Tibial nerve (tissue), 4 donors: ENCODE measurements at places on chromosomes 11 and 22.

GRCh38 chr22:21632931-21633330, 371 bp downstream of the CCDC116 start:
- no peak for DNase-seq

GRCh38 chr11:117815262-117815803, 9.2 kb downstream of the FXYD2 start:
- DNase-seq, result no peak

GRCh38 chr22:45830531-45831245, 146.3 kb downstream of the WNT7B start:
- DNase-seq, result no peak

DNA sequence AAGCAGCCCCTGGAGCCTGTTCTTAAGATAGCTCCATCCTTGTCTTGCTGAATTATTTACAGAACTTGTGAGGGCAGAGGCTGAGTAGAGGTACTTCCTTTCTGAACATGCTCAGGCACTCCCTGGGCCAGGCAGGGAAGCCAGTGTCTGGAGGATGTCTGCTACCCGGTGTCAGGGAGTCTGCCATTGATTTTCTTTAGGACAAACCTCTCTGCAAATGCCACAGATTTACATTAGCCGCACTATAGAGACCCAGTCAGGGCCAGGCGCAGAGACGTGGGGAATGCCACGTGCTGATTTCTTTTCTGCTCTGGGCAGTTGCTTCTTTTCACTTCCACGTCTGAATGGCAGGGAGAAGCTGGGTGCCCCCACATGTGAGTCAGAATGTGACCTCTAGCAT, 585.5 kb downstream of the NTM start:
- no peak for DNase-seq

GRCh38 chr11:8544807-8545206, 49.2 kb downstream of the STK33 start:
- DNase-seq, result no peak

- DNase-seq, result no peak
Observed at GRCh38 chr22:43392385-43392989, 19.3 kb upstream of the MPPED1 start.

DNA sequence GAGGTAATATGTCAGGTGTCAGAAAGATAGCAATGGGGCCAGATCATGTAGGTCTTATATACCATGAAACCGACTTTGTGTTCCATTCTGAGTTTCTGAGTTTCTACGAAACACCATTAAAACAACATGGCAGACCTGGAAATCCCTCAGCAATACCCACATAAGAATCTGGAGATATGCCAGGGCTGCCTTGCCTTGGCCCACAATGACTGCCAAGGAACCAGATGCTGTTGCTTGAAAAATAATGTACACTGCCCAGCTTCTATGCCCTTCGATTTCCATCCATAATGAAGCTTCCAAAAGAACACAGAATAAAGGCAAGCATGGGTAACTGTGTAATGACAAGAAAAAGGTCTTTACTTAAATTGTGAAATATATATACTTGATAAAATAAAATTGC, 277.4 kb downstream of the SOX6 start:
- no peak for DNase-seq
